ENCODE measurements at places on chromosomes 7 and 10.

DNA sequence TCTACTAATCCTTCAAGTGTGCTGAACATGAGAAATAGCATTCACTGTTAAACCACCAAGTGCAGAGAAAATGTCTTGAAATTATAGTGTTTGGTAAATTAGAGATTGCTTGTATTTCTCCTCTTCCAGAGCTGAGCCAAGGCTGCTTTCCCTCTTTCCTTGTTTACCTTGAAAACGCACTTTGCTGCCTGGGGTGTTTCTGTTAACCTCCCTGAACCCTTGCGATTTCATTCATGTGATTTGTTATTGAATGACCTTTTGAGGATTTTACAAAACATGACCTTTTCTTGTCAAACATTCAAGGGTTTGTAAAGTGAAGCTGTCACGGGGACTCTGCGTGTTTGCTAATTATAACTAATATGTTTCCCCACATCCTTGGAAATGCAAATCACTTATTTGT, 169.4 kb downstream of the LRMDA start:
- DNase-seq: no peak

GRCh38 chr7:116512520-116513188, 12.2 kb upstream of the CAV1 start:
- DNase-seq: no peak

DNA sequence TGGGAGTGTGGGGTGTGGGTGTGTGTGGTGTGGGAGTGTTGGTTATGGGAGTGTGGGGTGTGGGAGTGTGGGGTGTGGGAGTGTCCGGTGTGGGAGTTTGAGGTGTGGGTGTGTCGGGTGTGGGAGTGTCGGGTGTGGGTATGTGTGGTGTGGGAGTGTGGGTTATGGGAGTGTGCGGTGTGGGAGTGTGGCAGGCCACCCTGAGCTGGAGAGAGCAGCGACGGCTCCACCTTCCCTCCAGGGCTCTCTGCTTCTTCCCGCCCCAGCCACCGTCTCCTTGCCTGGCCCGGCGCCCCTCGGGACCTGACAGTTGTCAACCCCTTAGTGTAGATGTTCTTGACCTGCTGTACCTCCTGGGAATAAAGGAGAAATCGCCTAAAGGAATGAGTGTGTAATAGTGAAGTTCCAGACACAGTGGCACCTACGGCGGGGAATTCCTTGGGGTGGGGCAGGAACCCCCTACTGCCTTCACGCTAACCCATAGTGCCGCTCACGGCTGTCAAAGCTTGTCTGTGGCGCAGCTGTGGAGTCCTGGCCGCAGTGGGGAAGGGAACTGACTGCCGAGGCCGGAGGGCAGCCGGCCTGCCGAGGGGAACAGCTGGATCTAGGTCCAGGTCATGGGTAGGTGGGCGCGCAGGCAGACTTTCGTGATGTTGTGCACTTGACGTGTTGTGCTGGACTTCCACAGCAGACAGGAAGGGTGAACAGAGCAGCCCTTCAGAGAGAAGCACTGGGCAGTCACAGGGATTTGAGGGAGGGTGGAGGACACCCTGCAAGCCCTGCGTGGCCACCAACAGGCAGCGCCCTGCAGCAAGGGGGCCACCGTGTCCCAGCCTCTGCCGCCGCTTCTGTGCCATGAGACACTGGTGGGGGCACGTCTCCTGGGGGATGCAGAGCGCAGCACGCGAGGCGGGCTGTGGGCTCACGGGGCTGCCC, 49.0 kb upstream of the EN2 start:
- no peak for DNase-seq

DNA sequence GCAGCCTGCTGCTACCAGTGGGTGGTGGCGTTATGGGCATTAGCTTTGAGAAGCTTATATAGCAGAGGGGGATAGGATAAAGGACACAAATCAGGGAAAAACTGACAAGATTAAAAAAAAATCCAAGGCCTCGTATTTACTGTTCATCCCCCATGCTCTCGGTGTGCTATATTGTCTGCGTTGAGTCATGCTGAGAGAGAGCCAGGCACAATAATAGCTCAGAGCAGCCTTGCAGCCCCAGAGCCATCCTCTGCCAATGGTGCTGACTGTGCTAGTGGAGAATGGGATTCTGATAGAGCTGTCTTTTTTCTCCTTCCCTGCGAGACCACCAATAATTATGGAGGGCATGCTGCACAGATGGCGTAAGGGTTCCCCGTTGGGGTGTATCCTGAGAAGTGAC, 51.7 kb upstream of the FZD1 start:
- DNase-seq: no peak

- no peak for DNase-seq
Observed at GRCh38 chr7:82382276-82382675, 61.3 kb downstream of the CACNA2D1 start.

DNA sequence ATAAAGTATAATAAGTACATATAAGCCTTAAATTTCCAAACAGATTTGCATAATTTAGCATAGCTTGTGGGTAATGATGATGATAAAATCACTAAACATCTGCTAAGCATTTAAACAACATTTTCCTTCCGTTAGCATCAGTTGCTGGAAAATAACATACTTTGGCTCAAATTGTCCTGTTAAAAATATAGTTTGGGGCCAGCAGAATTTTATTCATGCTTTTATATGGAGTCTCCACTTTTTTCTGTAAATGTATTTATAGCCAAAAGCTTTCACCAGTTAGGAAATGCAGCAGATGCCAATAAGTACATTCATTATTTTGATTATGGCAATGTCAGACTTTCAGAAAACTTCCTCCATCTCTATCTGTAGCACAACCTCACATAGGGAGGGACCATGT, 107.2 kb downstream of the CNTNAP2 start:
- DNase-seq: no peak

DNA sequence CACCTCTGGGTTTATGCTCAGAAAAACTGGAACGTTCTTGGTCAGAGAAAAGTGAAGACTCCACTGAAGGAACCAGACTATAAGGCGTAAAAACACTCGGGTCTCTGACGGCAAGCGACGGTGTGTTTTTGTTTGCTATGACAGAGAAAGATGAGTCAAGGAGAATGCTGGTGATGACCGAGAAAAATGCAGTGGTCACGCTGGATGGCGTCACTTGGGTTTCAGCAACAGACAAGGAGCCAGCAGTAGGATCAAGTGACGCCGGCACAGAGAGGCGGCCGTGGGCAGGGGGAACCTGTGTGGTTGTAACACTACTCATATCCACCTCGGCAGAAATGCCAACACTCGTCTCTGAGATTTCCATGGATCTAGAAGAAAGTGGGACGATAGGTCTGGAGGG, 63.4 kb downstream of the KIAA1549 start:
- no peak for DNase-seq

DNA sequence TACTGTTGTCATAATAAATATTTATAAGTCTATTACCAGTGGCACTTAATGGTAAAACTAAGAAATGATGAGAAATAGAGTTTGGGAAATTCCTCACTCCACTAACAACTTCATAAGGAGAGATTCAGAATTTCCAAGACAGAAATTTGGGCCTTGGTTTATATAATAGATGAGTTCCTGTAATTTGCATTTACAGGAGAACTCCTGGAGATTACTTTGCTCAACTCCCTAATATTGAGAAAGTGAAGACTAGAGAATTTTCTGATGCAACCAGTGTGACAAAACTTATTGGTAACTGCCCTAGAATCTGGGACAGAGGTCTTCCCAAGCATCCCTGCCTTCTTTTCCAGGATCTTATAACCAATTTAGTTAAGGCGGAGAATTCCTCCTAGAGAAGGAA, 49.1 kb upstream of the GSAP start:
- no peak for DNase-seq

DNA sequence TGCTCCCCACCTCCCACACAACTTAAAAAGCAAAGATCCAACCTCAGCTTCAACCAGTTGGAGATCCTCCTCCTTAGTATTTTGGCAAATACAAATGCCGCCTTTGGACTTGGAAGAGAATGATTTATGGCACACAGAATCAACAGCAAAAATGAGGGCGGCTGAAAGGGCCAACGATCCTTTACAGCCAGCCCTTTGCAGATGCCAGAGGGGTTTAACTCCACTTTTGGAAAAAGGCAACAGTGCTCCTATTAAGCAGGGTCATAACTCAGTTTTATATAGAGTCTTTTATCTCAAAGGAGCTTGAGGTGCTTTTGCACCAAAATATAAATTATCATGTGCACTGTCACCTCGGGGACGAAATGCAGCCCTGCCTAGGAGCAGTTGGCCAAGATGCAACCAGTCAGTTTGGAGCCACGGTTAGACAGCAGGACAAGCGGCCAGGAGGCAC, 56.7 kb upstream of the JCAD start:
- DNase-seq: no peak

DNA sequence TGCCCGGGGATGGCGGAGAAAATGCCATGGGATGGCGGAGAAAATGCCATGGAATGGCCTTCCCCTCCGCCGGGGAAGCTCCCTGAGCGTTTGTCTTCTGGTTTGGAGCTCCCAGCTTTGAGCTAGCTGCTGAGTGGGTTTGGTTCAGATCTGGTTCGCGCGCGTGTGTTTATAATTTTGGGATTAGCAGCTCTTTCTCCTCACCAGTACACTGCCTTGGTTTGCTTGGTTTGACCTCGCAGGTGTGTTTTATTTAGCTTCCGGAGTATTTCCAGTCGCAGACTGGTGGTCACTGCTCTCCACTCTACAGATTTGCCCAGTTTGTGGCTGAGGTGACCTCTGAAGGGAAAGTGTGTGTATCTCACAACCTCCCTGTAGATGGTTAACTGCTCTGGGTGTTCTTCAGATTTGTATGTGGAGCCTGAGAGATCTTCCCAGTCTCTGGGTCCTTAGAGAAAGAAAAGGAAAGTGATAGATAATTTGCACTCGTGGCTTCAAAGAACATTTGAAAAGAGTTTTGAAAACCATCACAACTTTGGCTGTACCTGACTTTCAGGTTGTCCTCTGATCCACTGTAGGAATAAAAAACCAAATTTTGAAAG, 597 bp downstream of the ZNF277 start:
- no peak for DNase-seq

GRCh38 chr7:70212281-70212680, 614.0 kb downstream of the AUTS2 start:
- DNase-seq: no peak

DNA sequence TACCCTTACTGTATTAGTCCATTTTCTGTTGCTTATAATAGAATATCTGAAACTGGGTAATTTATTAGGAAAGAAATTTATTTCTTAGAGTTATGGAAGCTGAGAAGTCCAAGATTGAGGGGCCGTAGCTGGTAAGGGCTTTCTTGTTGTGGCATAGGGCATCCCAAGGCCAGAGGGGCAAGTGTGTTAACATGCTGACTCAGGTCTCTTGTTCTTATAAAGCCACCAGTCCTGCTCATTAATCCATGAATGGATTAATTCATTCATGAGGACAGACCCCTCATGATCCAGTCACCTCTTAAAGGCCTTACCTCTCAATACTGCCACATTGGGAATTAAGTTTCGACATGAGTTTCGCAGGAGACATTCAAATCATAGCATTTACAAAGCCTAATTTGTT, 2.4 kb downstream of the ARMC10 start:
- DNase-seq: no peak

DNA sequence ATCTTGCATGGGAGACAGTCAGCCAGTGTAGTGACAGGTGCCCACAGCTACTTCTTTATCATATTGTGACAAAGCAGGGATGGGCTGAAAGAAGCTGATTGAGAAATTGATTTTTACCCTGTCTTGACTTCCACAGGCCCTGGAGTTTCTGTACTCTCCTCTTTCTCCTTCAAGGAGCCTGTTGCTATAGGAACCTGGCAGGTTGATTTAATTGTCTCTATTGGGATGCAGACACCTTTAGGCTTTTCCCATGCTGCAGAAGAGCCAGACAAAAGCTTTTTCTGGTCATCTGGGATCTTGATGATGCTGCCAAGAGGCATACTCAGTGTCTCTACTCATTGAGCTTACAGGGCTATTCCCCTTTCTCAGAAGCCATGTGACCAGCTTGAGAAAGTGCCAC, 754.8 kb downstream of the KCNMA1 start:
- no peak for DNase-seq

DNA sequence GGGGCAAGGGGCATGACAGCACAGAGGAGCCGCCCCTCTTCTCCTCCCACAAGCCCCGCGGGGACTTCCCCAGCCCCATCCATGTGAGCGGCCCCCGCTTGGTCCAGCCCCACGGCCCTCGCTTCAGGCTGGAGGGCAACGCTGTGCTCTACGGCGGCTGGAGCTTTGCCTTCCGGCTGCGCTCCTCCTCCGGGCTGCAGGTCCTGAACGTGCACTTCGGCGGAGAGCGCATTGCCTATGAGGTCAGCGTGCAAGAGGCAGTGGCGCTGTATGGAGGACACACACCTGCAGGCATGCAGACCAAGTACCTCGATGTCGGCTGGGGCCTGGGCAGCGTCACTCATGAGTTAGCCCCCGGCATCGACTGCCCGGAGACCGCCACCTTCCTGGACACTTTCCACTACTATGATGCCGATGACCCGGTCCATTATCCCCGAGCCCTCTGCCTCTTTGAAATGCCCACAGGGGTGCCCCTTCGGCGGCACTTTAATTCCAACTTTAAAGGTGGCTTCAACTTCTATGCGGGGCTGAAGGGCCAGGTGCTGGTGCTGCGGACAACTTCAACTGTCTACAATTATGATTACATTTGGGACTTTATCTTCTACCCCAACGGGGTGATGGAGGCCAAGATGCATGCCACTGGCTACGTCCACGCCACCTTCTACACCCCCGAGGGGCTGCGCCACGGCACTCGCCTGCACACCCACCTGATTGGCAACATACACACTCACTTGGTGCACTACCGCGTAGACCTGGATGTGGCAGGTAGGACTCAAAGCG, 5.1 kb downstream of the AOC1 start:
- no peak for DNase-seq

DNA sequence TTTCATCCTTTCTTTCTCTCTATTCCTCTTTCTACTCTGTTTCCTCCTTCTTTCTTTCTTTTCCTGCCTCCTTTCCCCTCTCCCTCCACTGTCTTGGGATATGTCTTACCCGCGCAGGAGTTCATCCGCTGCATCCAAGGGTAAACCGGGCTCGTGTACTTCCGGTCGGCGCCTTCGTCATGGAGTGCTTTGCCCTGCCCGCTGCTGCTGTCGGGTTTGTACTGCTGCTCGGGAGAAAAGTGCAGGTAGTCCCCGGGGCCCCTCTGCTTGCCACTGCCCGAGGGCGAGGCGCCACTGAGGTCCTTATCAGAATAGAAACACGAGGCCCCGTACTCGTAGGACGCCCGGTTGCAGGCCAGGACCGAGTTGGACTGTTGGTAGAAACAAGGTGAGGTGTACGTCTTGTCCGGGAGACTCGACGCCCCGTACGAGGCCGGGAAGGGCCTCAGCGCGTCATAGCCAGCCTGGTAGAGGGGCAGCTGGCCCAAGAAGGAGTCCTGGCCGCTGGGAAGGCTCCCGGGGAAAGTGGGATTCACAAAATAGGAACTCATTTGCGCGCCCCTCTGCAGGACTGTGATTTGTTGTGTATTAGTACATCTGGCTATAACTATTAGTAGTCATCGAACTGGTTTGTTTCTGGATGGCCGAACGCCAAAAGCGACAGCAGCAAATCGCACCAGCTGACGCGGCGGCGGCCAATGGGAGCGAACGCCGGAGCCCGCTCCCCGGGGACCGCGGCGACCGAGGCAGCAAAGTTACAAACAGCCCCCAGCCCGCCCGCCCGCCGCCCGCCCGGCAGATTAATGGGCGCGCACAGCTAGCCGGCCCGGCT, at the start of gene HOXA6:
HOXA6 (minus strand) TSS at position 576 of the 832 bp plus-strand sequence; CDS start at position 551, 25 bp downstream.
- DNase-seq: no peak

All from activated CD4-positive, alpha-beta T cell treated with anti-CD3 and anti-CD28 coated beads for 24 hours (primary cell).